ENCODE measurements at places on chromosomes 13 and 19.

DNA sequence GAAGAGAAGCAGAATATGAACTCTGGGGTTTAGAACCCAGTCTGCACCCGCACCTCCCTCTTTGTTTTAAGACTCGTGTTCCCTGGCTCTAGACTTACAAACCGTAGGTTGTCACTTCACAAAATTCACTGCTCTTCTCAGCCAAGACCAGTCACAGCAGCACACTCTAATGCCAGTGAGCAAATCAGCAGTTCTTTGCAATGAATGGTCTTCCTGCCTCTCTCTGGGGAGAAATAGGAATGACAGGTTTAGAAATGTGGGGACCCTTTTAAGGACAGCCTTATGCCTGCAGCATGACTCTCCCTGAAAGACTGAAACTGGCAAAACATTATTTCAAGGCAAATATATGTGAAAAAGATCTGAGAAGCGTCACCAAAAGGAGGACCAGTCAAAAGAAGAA lies 156.9 kb downstream of the KCTD15 start:
- DNase-seq, result no peak

DNA sequence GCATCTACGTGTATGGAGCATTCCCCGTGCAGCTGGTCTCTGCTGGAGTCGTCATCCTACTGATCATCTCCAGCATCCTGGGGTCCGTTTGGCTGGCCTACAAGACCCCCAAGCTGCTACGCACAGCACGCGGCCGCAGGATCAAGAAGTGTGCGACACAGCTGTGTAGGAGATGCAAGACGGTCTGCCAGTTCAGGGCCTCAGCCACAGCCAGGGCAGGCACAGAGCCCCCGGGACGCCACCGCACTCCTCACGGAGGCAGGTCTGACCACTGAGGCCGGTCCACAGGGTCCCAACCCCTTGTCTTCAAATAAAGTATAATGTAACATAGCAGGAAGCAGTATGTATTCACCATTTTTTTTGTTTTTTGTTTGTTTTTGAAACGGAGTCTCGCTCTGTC lies 6.1 kb downstream of the PRR22 start:
- DNase-seq, result no peak

GRCh38 chr19:46489445-46490272 lies 6.0 kb downstream of the PNMA8B start:
- no peak for DNase-seq

DNA sequence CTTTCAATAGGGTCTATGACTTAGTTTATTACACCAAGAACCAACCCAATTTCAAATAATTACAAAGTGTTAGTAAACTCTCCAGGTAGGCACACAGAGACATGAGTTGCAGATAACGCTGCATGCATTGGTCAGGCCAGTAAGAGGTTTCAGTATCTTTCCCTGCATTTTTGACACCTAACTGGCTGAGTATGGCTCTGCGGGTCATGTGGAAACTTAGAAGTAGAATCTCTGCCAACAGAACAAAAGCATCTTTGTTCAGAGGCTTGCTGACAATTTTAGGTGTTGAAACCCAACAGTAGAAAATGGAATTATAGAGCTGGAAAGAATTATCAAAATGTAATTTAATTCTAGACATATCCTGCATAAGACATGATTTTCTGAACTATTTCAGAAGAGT lies 25.3 kb downstream of the HTR2A start:
- no peak for DNase-seq

GRCh38 chr19:41850381-41850780 lies 5.5 kb downstream of the DMRTC2 start:
- no peak for DNase-seq

DNA sequence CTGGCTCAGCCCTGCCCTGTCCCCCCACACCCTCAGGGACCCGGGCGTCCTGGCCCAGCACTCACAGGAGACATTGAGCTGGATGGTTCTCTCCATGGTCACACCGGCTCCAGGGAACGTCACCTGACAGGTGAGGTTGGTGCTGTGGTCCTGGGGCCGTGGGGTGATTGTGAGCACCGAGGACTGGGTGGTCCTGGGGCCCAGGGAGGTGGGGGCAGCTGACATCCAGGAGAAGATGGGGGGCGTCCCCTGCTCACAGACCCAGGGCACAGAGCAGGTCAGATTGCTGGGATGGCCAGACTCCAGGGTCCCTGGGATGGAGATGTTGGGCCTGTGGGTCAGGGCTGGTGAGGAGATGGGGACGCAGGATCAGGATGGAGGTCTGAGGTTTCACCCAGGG lies 854 bp downstream of the SIGLEC6 start:
- no peak for DNase-seq

DNA sequence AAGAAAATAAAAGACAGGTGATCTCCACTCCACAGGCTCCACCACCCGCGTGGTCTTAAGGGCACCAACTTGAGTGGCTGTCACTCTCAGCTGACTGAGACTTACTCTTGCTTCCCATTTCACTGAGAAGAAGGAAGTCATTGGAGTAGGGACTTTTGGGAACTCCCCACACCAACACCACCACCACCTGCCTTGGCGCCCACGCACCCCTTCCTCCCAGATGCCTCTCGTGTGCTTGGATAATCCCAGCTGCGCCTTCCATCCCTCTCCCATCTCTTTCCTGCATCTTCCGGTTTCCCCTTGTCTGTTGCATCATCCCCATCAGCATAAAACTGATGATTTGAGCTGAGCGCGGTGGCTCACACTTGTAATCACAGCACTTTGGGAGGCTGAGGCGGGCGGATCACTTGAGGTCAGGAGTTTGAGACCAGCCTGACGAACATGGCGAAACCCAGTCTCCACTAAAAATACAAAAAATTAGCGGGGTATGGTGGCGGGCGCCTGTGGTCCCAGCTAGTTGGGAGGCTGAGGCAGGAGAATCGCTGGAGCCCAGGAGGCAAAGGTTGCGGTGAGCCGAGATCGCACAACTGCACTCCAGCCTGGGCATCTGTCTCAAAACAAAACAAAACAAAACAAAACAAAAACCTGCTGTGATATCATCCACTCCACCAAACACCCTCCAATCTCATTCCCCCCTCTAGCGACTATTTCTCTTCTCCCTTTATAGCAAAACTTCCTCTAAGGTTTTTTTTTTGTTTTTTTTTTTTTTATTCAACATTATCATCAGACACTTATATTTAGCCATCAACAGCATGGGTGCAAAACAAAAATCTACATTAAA lies 25.5 kb downstream of the AP2S1 start:
- DNase-seq, result no peak

DNA sequence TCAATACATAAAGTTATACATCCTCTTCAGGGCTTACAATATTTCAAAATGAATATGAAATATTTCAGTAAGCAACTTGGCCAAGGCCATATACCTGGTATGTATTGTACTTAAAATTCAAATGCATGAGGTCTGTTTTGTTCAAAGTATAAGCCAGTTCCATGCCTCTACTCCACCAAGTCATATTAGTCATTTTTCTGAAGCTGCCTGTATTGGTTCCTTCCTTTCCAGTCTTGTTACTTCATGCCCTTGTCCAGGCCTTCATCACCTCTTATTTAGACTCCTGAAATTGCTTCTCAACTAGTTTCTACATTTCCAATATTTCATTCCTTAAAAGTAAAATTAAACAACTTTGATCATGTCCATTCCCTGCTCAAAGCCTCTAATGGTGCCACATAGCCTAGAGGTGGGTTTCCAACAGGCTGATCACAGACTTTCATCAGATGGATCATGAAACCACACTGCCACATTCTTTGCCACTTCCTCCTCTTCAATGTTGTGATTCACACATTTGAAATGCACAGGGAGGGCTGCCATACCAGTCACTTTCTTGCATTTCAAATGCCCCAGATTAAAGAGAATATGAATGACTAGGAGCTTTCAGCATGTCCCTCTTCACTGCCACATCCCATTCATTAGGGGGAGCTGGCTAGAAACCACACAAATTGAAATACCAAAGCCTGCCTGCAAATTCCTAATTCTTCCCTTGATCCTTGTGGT lies 424.1 kb upstream of the DACH1 start:
- DNase-seq, result no peak

DNA sequence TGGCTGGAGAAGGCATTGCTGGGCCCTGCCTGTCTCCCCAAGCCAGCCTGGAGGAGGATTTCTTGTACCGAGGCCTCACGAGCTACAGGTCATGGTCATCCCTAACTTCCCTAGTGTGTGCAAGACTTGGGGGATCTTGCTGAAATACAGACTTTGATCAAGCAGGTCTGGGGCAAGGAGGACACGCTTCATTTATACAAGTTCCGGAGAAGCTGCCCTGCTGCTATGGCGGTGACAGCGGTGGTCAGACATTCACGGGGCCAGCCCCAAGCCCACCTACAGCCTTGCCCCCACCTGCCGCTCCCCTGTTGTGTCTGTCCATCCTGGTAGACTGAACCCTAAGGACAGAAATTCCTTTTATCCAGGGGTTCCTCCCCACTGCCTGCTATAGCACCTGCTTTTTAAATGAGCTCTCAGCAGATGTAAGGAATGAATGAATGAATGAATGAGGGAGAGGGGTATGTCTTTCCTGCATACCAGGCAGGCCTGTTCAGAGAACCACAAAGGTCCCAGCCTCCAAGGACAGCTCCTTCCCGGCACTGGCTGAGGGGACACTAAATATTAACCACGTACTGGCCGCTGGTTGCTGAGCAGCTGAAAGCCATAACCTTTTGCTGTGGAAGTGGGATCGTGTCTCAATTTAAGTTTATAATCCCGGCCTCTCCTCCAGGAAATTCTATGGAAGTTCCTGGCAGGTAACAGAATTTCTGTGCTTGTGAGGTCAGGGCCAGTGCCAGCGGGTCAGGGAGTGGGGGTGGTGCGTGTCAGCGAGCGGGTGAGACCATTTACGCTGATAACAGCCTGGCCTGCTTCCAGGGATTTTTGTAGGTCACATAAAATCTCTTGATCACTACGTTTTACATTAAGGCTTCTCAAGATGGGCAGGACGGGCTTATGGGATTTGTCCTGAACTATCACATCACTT lies 27.1 kb downstream of the TSSK6 start:
- DNase-seq, result no peak

DNA sequence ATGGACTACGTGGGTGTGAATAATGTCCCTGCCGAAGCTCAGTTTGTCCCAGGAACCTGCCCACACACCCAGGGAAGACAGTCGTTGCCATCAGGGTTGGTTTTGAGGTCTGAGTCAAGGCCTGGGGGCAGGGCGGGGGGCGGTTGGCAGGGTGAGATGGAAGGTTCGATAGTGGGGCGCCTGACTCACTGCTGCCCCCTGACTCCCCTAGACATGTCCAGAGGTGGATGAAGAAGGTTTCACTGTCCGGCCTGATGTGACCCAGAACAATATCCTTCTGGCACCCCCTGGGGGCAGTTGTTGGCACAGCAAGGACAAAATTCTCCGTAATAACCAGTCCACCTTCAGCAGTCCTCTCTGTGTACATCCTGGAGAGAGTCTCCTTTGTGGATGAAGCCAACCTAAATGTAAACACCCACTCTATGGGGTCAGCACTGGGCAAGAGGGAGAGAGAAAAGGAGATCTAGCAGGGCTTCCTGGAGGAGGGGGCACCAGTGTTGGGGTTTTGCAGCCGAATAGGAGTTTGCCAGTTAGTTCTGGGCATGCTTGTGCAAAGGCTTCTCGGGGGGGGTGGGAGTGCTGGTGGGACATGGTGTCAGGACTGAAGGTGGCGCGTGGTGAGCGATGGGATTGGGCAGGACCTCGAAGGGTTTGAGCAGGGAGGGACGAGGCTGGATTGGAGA lies 19.6 kb upstream of the B3GNT3 start:
- no peak for DNase-seq

- DNase-seq, result no peak
Measured at GRCh38 chr13:79486433-79487188, 5.7 kb downstream of the NDFIP2 start.

DNA sequence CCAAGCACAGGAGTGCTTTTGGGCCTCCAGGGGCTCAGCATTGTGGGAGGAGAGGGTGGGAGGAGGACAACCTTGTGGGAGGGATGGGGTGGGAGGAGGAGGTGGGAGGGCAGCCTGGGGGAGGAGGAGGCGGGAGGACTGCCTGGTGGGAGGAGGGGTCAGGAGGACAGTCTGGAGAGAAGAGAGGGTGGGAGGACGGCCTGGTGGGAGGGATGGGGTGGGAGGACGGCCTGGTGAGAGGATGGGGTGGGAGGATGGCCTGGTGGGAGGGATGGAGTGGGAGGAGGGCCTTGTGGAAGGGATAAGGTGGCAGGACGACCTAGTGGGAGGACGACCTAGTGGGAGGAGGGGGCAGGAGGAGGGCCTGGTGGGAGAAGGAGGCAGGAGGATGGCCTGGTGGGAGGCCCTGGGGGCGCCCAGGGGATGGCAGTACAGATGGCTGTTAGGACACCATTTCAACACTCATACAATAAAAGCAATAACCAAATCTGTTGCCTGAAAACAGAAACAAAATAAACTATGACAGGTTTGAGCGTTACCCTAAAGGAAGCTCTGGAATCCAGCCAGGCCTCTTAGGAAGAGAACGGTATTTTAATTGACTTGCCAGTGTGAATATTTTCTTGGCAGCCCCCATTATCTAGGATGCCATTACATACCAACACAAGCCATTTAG lies 63.7 kb downstream of the CRYL1 start:
- DNase-seq, result no peak

DNA sequence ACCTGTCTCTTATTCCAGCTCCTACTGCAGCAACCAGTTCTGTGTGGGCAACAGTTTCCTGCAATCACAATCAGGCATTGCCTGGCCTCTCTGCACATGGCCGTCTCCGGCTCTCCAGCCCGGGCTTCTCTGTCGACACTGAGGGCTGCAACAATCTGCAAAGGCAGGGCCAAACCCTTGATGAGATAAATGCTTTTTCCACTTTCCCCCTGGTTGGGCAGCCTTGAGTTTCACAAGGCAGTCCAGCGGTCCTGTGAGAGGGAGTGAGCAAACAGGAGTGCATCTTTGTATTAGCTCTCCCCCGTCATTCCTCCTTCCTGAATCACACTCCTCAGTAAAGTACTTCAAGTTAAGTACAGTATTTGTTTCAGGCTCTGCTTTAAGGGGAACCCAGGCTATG lies 40.7 kb upstream of the VWA8 start:
- no peak for DNase-seq

GRCh38 chr19:56174550-56174949 lies 1.3 kb upstream of the GALP start:
- no peak for DNase-seq

DNA sequence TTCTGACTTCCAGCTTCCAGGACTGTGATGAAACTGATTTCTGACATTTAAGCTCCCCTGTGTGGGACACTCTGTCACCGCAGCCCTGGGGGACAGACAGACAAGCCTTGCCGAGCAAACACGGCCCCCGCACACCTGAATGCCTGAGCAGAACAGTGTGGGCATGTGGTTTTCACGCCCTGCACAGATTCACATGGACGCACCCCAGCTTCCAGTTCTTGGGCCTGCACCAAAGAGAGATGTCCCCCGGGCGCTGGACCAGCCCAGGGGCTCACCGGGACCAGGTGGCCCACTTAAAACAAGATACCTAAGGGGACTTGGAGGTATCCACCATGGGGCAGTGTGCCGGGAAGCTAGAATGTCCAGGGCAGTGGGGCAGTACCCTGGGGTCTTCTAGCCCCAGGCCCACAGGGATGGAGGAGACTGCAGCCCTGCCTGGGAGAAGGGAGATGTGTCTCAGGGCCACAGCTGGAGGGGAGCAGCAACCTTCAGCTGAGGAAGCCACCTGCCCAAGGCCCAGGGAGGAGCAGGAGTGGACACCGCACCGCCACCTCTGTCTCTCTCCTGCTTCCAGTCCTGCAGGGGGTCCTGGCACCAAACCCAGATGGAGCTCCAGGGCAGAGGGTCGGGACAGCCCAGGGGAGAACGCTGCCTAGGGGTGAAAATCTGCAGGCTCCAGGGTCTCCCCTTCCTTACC lies 50.5 kb downstream of the SOX1 start:
- no peak for DNase-seq

Data from NCI-H2029 (cell line).